M059J (cell line): ENCODE measurements at places on chromosomes 11 and 22. TPM values are rescaled to one million over a fixed set of nuclear protein-coding genes. Genes with fewer than 3 reads are reported as not detected.

DNA sequence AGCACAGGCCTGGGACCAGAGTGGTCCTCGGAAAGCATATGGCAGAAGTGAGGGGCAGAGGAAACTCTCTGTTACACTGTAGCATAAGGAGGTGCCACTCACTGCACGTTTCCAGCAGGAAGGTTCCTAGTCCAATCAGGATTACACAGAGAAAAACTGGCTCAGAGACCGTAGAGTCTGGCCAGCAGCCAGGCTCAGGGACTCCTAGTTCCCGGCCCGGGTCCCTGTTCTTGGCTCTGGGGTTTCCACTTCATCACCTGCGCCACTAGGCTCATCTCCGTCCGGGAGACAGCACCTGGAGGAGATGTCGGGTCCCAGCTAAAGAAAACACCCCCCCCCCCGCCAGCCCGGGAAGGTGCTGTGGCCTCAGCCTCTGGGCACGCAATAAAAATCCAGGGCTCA is 1.1 kb downstream of the TTLL12 start:
- DNase-seq = no peak

DNA sequence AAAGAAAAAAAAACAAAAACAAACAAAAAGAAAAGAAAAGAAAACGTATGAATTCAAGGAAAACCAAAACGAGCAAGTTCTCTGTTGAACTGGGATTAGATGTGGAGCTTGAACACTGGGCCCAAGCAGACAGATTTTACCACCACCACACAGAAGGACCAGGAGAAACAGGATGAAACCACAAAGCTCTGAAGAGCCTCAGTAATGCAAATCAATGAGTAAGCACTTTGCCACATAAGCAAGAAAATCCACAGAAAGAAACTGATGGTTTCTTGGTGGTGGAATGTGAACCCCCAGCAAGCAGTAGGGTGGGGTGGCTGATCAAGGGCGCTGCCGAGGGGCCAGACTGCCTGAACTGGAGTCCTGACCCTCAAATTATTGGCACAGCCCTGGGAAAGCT is 50.9 kb upstream of the NFRKB start:
- DNase-seq = peak; percentile 32

DNA sequence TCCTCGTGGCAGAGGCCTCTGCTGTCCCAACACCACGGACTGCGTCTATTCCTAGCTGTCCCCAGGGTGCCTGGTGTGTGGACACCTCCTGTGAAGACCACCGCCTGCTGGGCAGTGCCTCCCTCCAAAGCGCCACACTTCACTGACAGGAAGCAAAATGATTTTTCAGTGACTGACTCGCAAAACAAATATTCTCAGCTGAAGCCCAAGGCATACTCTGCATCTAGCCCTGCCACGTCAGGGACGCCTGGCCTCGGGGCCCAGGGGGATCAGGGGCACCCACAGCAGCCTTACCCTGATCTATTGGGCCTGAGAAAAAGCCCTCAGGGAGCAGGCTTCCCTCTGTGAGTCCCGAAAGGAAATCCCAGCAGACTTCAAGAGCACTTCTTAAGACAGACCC is 2.2 kb downstream of the BRD1 start:
- DNase-seq = peak; percentile 68

- DNase-seq = no peak
These were observed 550.8 kb upstream of the CADM1 start for GRCh38 chr11:116055064-116055463.

DNA sequence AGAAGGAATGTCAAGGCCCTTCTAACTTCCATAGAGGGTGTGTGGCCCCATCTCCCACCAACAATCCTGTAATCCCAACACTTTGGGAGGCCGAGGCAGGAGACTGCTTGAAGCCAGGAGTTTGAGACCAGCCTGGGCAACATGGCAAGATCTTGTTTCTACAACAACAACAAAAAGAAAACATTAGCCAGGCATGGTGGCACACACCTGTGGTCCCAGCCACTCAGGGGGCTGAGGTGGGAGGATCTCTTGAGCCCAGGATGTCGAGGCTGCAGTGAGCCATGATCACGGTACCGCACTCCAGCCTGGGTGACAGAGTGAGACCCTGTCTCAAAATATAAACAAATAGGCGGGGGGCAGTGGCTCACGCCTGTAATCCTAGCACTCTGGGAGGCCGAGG is 16.9 kb downstream of the TSPAN32 start:
- no peak for DNase-seq

GRCh38 chr11:128716661-128717210 is 22.9 kb downstream of the FLI1 start:
- peak; percentile 94 for DNase-seq

GRCh38 chr11:90208857-90209256 is 14.0 kb downstream of the CHORDC1 start:
- no peak for DNase-seq

GRCh38 chr11:82927264-82927880 is 25.8 kb downstream of the DDIAS start:
- DNase-seq = peak; percentile 68

GRCh38 chr11:5891216-5891800 is 1.7 kb upstream of the OR52E5 start:
- peak; percentile 9 for DNase-seq

PGA3 gene
- total RNA-seq = not detected in 2 replicates

DNA sequence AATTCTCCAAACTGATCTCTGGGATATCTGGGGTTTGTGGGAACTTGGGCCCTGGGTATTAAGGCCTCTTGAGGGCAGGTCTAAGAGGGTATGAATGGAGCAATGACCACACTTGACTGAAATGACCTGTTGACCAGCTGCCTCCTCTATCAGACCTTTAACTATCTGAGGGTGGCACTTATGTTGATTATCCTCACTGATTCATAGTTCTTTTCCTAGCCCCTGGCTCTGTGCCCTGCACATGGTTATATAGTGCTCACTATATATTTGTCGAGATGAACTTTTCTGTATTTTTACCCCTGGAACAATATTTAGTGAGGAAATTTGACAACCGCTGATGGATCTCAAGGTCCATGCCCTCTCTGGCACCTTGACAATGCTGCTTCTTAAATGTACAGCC is 305.5 kb upstream of the PLET1 start:
- DNase-seq = no peak

KDELR3 gene
- 58.5 and 83.7 TPM in 2 replicates for total RNA-seq

DNA sequence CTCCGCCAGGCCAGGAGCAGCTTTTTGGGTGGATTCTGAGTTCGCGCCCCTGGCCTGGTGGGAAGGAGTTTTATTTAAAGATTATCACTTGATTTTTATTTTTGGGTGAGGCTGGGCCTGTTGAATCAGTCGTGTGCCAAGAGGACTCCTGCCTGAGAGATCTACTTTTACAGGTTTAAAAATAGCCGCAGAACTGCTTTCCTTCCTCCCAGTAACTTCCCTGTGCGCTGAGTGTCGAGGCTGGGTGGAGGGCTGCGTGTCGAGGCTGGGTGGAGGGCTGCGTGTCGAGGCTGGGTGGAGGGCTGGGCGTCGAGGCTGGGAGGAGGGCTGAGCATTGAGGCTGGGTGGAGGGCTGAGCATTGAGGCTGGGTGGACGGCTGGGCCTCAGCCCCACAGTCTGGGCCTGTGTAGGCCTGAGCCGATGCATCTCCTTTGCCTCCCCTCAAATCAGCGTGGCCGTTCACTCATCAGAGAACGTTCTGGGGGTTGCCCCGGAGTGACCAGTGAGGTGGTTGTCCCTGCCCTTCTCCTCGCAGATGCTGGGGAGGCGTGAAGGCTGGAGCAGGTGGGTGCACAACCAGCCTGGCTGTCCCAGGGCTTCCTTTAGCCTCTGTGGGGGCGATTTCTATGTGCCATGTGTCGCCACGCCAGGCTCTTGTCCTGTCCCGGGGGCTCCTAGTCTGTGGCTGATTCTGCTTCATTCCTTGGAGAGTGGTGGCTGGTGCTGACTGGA is 30.1 kb downstream of the GRAMD4 start:
- no peak for DNase-seq

DNA sequence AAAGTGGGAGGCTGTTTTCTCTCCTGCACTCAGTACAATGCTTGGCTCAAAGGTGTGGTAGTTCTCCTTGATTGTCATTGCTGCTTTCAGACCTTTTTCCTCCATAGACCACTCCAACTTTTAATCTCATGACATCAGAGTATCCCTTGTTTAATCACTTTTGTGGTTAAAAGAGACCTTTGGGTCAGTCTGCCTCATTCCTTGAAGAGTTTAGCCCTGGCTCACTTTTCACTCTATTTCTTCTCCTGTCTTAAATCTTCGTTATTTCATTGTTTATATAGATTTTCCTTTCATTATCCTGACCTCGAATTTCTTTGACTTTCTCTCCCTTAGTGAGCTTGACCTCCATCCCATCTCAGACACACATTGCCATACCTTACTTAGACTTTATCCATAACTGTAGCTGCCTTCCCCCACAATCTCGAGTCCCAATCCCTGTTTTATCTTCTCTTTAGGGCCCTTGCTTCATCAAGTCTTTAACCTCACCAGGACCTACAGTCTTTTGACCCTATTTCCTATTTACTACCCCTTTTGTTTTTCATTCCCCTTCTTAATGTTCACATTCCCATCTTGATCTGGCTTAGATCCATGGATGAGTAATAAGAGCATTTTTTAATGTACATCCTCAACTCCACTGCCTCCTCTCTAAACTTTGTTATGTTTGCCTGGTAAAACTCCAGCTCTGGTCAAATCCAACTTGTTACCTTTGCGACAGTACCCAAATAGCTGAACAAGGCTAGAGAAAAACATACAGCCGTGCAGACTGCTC is 9.5 kb downstream of the ATXN10 start:
- peak; percentile 84 for DNase-seq
